ENCODE measurements at places on chromosomes 12 and 14. TPM values are rescaled to one million over a fixed set of nuclear protein-coding genes. Genes with fewer than 3 reads are reported as not detected.

GZMH gene
- not detected for total RNA-seq

KCNH5 gene
- 0.06 TPM for total RNA-seq

SLC10A1 gene
- not detected for total RNA-seq

IGF1 gene
- 8.8 TPM for total RNA-seq

SVOP gene
- total RNA-seq: not detected

CPSF6 gene
- 16.5 TPM for total RNA-seq

PRPH gene
- total RNA-seq: not detected

ISM2 gene
- total RNA-seq: not detected

Measured in esophagus squamous epithelium (tissue), 5 donors.